ENCODE measurements at places on chromosomes 5 and 9.

DNA sequence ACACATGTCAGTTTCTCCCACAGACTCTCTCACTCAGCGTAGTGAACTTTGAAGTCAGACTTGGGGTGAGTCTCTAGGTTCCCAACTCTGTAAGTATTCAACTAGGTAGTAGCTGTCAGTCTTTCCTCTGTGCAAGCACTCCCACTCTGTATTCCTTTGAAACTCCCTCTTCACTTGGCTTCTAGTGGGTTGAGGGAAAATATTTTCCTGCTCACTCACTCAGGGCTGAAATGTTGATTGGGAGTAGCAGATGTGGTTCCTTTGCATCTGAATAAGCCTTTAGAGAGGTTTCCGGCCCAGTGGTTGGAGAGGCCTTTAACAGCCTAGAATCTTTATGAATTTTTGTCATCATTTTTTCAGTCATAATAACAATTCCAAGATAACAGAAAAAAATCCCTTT lies 18.1 kb upstream of the ARRDC3 start:
- no peak for DNase-seq

DNA sequence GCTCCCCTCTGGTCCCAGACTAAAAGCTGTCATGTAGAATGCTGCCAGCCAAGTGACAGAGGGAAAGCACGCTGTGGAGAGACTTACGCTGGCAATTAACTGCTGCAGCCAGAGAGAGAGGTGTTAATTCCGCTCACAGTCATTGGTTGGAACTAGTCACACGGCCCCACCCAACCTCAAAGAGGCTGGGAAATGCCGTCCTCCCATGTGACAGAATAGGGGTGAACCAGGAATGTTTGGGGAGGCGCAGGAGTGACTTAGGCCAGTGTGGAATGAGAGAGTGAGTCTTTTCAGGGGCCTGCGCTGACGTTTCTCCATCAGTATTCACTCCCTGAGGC lies 87.6 kb downstream of the AMBP start:
- no peak for DNase-seq

DNA sequence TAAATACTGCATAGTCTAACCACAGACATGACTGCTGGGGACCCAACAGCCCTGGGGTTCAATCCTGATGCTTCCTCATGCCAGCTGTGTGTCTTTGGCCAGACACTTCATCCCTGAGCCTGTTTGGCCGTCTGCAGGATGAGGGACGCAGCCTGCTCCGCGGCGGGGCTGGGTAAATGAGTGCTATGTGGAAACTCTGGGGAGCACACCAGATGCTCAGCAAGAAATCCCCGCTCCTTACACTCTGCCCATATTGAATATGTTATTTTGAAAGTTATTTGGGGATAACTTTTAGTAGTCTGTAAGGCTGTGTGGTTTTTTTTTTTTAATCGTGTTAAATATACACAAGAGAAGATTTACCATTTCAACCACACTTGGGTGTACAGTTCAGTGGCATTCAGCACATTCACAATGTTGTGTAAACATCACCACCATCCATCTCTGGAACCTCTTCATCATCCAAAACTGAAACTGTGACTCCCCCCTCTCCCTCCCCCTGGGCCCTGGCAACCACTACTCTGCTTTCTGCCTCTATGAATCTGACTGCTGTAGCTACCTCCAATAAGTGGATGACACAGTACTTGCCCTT lies 42.7 kb downstream of the SH3PXD2B start:
- DNase-seq = no peak

DNA sequence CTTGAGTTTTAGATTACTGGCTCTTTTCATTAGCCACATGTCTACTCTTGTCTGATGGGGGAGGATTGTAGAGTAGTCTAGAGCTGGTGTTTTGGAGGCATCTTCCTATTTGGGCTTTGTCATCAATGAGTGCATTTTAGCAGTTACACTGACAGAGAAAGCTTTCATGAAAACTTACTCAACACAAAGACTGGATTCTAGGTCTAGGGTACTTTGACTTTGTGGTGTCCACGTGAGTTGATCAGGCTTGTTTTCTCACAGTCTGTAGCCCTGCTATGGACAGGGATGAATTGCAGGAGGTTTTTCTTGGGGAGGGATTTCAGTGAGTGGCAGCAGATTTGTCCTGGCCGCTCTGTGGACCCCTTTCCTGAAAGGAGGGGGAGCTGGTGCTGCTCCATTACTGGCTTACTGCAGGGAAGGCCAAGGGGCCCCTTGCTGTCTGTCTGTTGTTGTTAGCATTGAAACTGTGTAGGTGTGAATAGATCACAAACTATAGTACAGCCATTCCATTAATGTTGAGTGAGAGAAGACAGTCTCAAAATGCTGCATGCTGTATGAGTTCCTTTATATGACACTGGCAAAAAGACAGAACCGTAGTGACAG lies 6.6 kb downstream of the TRIO start:
- DNase-seq = no peak

- no peak for DNase-seq
Measured at GRCh38 chr5:171678646-171679045, 107.0 kb upstream of the SMIM23 start.

DNA sequence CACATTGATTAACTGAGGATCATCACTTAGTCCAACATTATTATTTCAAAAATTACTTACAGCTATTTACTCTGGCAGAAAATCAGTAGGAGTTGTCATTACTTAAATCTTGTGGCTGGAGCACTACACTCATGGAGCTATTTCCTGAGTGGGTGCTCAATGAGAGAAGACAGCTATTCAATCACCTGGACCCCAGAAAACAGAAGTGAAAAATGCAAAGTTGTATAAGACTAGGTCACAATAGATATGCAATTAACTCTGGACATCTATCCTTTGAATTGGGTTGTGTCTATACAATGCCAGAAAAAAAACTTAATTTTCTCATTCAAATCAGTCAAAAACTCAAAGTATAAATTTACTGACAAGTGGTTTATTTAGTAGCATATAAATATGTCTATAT lies 340.9 kb downstream of the EFNA5 start:
- DNase-seq = no peak

DNA sequence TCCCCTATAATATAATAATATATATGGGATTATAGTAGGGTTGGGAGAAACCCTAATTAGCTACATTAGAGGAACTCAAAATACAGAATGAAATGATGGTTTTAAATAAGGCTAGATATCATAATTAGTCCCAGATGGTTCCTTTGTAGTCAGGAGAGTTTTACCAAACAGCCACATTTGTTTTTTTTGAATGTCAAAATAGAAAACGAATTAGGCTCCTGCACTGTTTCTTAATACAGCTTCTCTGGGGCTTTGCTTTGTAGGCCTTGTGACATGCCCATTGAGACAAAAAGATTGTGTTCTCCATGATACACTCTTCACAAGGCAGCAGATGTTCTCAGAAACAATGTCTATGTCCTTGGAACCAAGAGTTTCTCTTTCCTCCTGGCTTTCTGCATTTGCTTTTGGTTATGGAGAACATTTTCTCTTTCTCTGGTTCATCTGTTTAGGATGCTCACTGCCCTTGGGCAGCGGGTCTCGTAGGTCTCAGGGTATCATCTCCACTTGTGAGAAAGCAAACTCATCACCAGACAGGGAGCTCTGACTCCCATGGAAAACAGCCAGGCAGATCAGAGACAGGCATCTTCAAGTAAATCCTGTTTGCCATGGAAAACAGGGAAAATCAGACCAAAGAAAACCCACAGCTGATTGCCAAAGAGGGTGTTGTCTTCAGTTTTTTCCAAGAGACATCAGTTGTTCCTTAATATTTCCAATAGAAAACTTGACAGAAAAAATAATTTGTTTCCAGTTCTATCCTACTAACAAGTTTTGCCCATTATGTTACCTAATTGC lies 54.1 kb upstream of the RPS23 start:
- no peak for DNase-seq

- DNase-seq = no peak
Measured at GRCh38 chr5:168274406-168274805, 17.0 kb upstream of the WWC1 start.

DNA sequence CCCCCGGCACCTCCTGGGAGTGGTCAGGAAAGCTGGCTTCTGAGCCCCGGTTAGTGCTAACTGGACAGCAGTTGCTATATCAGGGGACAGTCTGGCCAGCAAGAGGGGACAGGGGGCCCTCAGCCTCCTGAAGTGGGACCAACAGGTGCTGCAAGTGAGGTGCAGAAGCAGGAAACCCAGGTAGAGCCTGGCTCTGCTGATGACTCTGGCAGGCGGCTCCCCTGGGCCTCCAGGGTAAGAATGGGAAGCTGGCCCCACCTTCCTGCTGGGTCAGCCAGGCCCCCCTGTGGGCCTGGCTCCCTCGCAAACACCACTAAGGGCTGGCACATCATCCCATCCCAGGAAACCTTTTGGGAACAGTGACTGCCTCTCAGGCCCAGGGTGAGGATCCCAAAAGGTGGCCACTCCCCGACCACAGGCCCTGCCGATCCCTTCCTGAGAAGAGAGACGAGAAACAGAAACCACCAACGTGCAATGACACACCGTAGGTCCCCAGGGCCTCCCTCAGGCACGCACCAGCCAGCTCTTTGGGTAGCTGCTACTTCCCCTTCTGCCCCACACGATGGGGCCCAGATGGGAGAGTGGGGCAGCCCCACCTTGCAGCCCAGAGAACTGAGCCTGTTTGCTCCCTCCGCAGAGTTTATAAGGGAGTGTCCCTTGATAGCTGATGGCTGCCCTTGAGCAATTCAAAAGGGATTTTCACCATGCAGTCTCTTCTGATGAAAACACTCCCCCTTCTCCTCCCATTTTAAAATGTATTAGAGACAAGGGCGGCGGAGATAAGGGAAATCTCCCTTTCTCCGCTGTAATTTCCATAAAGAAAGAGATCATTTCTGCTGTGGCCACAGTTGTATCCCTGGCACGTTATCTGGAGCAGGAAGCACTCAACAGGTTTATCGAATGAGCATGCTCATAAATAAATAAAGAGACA lies 76.8 kb downstream of the STK10 start:
- DNase-seq = no peak

GRCh38 chr9:13568405-13568804 lies 288.9 kb upstream of the MPDZ start:
- DNase-seq = no peak

GRCh38 chr9:78171651-78172050 lies 64.2 kb upstream of the CEP78 start:
- DNase-seq = no peak

DNA sequence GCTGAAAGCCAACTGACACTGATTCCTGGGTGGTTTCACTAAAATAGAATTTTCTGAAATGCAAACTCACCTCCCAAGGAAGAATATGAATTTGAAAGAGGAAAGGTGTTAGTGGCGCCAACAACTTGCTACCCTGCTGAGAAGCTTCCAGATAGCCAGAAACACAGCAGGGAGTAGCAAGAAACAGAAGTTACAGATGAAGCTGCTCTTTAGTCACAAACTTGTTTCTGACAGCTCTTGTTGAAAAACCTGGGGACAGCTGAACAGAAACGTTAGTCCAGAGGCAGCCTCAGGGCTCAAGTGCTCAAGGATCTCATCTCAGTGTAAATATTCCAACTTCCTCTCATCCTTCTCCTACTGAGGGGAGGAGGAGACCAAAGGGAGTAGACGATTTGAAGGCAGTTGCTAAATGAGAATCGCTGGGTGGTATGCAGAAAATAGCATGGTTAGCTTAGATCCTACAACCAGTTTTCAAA lies 184.1 kb downstream of the PDE4D start:
- DNase-seq = no peak

DNA sequence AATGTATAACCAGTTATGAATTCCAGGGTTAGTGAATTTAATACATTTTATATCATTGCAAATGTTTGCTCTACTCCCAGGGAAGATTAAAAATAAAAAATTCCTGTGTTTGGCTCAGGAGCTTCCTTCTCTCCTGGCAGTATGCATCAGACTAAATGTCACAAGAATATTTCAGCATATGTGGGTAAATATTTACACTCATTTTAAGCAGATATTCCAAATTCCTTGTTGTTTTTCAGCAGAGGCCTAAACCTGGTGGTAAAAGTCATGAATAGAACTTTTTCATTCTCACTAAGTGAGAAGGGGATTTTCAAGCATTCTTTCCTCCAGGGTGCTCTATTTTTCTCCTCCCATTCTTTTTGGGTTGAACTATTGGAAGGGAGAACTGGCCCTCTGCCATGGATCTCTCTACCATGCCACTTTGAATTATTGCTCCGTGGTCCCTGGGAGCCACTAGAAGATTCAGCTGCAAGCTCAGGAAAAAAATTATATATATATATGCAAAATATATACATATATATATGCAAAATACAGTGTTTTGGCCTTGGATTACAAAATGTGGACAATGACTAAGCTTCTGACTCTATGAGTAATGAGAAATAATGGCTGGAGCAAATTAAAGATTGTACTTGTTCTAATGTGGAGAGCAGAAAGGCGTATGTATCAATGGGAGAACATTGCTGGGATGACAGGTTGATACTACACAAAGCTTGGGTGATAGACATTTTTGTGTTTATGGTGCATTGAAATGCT lies 180.6 kb upstream of the PAPPA start:
- no peak for DNase-seq

DNA sequence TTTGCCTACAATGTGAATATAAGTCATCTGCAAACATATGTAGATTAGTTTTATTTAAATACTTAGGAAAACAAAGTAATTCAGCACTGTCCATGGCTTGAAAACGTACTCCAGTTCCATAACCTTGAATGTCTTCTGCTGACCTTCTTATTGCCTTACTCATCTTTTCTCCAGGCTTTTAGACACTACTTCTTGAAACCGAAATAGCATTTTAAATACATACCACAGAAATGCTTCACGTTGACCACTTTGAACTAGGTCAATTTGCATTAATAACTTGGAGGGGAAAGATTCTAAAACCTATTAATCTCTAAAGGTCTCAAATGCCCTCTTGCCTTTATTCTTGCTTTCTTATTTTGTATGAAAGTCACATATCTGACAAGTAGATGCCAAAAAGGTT lies 995.4 kb upstream of the ACO1 start:
- DNase-seq = no peak

- DNase-seq = no peak
Measured at GRCh38 chr9:126386088-126386487, 59.5 kb downstream of the MVB12B start.

GRCh38 chr5:62627121-62627520 lies 48.5 kb downstream of the LRRC70 start:
- DNase-seq = no peak

- peak; percentile 59 for DNase-seq
Measured at GRCh38 chr5:69492391-69492922, at the start of gene OCLN. TSS of gene OCLN (plus strand) at chr5:69492790. CDS start at chr5:69504245, 11,455 bp downstream.

DNA sequence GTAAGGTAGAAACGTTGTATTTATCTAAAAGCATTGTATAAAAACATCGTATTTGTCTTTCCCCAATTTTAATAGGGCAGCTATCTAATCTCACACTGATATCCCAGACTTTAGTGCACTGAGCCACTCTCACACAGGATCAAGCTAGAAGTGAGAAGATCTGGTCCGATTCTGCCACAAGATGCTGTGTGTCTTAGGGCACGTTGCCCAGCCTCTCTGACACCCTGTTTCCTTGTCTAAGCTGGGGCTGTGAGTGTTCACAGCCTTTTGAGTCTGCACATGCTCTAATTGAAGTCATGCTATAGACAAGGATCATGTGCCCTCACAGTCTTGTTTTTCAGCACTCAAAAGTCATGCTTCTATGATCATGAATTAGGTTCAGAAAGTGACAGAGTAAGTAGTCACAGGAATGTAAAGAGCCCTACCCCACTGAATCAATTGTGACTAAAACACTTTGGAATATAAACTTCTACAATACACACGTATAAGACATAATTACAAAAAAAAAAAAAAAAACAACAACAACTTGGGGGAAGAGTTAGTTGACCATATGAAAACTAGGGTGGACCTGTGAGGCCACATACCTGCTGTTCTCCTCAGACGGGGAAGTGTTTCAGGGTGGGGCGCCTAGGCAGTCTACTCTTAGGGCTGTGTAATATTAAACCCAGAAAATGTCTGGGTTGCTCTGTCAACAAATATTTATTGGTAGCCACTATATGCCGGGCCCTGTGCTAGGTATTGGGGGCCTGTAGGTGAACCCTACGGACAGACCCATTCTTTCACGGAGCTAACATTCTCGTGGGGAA lies 893 bp upstream of the ABLIM3 start:
- DNase-seq = no peak

Data from NCI-H1048 (cell line).